A549 (cell line): ENCODE measurements at places on chromosomes 11 and 22.

- DNase-seq = no peak
These were observed 25.4 kb upstream of the SORL1 start for GRCh38 chr11:121426476-121427399.

GRCh38 chr11:32892355-32893092 is at the start of gene QSER1:
TSS of gene QSER1 (plus strand) at chr11:32892811. CDS start at chr11:32893126, 315 bp downstream.
- DNase-seq = peak; percentile 78

- no peak for DNase-seq
These were observed 376.8 kb downstream of the TBC1D22A start for GRCh38 chr22:47139013-47139789.

GRCh38 chr11:115918576-115918975 is 414.4 kb upstream of the CADM1 start:
- no peak for DNase-seq

- DNase-seq = peak; percentile 81
These were observed 1.3 kb downstream of the EHBP1L1 start for GRCh38 chr11:65576867-65577755.

DNA sequence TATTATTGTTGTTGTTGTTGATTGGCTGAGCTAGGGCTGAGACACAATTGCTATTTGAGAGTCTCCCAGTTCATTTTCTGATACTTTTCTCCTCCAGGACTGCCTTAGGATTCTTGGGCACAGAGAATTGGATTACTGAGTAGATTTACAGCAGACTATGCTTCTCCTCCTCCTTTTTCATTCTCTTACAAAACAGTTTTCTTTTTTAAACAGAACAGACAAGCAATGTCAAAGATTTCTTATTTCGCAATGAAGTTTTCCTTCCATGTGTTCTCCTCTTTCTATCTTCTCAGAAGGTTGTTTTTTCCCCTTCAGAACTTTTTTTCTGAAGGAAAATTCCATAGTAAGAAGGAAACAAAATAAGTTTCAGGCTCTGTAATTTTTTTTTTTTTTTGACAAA is 19.8 kb upstream of the TIMP3 start:
- DNase-seq = no peak

- DNase-seq = no peak
These were observed 38.7 kb downstream of the WNT11 start for GRCh38 chr11:76167590-76167989.

GRCh38 chr11:68206211-68206610 is 6.9 kb downstream of the KMT5B start:
- peak; percentile 73 for DNase-seq

- no peak for DNase-seq
These were observed 2.3 kb upstream of the ANKRD13D start for GRCh38 chr11:67286621-67287333.

DNA sequence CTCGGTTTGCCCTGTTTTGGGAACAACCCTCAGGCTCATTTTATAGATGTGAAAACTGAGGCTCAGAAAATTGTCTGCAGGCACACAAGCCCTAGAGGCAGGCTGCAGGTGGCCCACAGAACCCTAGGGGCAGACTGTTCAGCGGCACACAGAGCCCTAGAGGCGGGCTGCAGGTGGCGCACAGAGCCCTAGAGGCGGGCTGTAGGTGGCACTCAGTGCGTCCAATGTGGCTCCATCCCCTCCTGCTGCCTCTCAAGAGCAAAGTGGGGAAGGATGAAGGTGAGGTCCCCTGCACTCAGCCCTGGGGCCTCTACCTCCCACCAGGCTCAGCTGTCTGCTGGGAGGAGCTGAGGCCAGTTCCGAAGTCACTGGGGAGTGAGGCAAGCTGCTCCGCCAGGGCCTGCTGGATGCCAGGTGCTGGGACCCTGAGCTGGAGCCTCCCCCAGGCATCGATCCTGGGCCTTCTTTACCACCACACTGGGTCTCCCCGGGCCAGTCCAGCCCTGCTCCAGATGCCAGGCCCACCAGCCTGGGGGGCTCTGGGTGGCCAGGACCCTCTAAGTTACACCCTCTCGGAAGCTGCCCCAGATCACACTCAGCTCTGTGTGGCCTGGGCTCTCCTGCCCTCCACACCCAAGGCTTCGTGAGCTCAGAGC is 2.3 kb downstream of the ACY3 start:
- peak; percentile 59 for DNase-seq

DNA sequence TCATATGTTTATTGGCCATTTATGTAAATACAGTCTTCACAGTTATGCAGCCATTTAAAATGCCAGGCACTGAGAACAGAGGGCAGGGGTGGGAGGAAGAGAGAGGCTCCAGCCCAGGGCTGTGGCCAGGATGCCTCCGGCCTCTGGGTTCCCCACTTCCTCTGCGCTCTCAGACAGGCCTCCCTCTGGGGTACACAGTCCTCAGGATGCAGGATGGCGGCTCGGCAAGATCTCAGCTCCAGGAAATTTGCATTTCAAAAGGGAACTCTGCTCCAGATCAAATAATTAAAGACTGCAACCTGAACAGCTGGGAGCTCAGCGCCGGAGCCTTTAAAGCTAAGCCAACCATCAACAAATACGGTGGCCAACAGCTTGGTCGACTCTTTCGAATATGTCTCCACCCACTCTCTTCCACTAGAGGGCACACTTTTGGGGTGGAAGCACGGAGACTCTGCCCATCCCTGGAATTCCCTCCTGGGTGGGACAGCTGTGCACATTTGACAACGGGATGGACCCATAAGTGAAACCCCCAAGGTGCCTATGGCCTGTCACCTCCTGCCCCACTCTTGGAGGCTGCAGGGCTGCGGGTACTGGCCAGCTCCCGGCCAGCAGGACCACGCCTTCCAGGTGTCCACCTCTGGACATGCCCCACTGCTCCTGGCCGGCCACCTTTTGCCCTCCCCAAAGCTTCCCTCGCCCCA is 1044.7 kb downstream of the BRD1 start:
- DNase-seq = no peak

DNA sequence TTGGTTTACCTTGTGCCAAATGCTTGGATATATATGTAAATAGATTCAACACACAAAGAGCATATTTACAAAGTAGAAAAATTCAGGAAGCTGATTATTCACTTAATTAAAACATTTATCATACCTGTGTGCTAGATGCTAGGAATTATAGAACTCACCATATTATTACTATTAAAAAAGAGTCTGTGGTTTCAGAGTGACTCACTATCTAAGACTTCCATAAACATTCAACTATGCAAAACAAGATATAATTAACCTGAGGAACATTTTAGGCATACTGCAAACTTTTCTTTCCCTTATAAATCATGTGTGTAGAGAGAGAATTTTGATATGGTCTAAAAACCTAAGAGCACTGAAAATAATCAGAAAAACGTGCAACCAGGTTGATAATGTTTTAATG is 27.3 kb downstream of the CTSC start:
- DNase-seq = no peak

- DNase-seq = no peak
These were observed 2.1 kb upstream of the NADSYN1 start for GRCh38 chr11:71450939-71451338.

- DNase-seq = no peak
These were observed 964.9 kb upstream of the CCDC90B start for GRCh38 chr11:84250834-84251613.

DNA sequence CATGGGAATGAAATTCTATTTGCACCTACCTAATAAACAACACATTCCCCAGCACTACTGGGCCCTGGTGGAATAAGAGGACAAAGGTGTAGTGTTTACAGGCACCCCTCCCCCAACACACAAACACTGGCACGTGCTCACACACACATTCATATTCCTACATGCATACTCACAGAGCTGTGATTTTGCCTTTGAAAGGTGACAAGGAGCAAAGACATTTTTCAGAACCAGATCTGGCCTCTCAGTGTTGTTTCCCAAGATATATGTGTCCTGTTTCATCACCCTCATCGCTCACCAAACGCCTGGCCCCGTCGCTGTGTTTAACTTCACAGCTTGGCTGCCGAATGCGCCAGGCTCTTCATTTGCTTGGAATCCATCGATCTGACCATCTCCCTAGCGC is 292.6 kb downstream of the NTM start:
- no peak for DNase-seq

- DNase-seq = peak; percentile 82
These were observed 5.0 kb downstream of the SCN2B start for GRCh38 chr11:118171269-118172062.

DNA sequence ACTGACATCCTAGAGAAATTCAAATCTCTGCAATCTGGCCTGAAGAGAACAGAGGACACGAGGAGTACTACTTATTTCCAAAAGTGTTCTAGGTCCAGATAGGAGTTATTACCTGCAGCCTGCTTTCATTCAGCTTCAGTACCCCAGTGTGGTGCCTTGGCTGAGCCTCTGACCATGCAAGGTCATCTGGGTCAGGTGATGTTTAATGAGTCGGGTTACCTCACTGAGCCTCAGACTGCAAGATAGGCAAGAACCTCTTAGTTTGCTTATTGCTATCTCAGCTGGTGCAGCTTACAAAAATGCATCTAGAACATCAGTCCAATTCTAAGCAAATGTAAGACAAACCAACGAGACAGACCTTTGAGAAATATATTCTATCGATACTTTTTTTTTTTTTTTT is 9.5 kb upstream of the NF2 start:
- DNase-seq = no peak

DNA sequence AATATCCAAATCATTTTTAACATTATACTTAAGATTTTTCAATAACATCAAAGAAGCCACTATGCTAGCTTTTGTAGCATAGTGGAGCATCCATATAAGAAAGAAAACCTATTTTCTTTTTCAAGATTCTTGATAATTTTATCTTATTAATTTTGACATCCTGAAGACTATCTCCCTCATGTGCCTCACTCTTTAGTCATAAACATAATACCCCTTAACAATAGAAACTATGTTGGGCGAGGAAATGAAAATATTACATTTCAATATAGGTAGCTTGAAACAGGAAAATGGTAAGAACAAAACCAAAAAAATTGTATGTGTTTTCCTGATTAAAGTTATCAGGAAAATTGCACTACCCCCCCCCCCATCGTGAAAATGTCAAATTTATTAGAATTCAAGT is 40.1 kb downstream of the ELMOD1 start:
- DNase-seq = no peak

DNA sequence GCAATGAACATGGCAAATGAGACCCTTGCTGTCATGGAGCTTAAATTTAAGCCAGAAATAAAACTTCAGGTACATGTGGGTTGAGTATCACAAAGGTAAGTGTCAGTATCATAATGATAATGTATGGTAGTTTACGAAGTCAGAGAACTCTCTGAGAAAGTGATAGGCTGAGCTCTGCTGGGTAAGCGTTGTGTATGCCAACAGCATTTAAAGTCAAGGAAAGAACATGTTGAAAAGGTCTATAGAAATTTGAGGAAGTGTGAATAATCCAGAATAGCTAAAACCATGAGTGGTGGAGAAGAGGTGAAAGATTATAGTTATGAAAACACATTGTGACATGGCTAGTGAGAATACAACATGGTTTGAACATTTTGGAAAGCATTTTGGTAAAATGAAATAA is 17.4 kb upstream of the CTSC start:
- DNase-seq = no peak

- DNase-seq = no peak
These were observed 21.1 kb downstream of the MPPED1 start for GRCh38 chr22:43432883-43433415.

DNA sequence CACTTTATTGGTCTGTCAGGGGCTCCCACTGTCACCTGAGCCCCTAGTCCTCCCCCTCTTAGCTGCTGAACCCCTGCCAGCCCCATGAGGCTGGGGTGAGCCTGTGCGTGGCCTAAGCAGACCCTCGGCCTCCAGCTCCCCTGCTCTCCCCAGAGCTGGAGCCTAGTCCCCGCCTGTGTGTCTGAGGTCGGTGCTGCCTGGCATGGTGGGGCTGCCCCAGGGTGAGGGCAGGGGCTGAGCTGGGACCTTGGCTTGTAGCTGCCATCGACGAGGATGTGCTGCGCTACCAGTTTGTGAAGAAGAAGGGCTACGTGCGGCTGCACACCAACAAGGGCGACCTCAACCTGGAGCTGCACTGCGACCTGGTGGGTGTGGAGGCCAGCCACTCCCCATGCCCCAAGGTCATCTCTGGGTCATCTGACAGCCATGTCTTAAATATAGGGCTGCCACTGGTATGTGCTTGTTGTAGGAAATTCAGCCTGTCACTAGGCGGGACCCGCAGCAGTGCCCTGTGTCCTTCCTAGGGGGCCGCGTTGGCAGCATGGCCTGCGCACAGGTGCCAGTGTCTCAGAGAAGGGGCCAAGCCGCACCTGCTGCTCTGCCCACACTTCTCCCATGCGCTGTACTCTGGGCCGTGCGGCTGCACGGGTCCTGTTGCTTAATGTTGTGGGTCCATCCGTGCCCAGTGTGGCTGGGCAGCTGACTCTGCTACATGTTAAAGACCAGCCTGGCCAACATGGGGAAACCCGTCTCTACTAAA is 21.0 kb downstream of the PPIL2 start:
- no peak for DNase-seq

GRCh38 chr11:115929618-115930129 is 425.5 kb upstream of the CADM1 start:
- DNase-seq = no peak

DNA sequence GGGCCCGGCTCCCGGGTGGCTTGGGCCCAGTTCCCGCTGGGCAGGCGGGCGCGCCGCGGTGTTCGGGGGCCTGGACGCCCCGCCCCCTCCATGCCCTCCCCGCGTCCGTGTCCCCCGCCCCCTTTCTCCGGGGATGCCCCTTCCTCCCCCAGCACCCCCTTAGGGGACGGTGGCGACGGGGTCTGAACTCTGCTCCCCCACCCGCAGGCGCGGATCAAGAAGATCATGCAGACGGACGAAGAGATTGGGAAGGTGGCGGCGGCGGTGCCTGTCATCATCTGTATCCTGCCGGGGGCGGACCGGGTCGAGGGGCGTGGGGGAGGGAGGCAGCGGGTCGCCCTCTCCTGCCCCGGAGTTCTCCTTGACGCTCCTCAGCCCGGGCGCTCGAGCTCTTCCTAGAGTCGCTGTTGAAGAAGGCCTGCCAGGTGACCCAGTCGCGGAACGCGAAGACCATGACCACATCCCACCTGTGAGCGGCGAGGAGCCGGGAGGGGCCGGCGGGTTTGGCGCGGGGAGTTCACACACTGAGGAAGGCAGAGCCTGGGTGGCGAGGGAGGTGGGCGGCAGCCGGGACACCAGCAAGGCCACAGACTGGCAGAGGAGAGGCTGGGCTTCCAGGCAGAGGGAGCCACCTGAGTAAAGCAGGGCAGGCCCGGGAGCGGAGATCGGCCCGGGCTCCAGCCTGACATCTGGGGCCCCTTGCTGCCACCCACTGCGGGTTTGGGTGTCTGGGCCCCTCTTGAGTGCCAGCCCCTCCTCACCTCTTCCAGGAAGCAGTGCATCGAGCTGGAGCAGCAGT is 546 bp downstream of the DRAP1 start:
- DNase-seq = no peak

GRCh38 chr22:19909350-19910179 is 32.0 kb upstream of the COMT start:
- DNase-seq = peak; percentile 60
